Caco-2 (cell line): ENCODE measurements at places on chromosomes 5 and 9.

- H3K27me3 ChIP-seq, result no peaks in the 10 kb centered on the region
- peaks cover 13% of the 10 kb centered on the region for H3K4me1 ChIP-seq
- H3K36me3 ChIP-seq, result no peaks in the 10 kb centered on the region
- H3K27ac ChIP-seq, result no peak overlapping the region
- H3K4me3 ChIP-seq, result no peak overlapping the region
Observed at GRCh38 chr5:172002840-172003512, 3.5 kb downstream of the FBXW11 start.

GRCh38 chr5:82354543-82354942 lies 76.4 kb upstream of the RPS23 start:
- no peaks in the 10 kb centered on the region for H3K4me1 ChIP-seq
- H3K36me3 ChIP-seq, result no peaks in the 10 kb centered on the region
- no peak overlapping the region for H3K27ac ChIP-seq
- no peak overlapping the region for H3K4me3 ChIP-seq
- no peaks in the 10 kb centered on the region for H3K27me3 ChIP-seq

DNA sequence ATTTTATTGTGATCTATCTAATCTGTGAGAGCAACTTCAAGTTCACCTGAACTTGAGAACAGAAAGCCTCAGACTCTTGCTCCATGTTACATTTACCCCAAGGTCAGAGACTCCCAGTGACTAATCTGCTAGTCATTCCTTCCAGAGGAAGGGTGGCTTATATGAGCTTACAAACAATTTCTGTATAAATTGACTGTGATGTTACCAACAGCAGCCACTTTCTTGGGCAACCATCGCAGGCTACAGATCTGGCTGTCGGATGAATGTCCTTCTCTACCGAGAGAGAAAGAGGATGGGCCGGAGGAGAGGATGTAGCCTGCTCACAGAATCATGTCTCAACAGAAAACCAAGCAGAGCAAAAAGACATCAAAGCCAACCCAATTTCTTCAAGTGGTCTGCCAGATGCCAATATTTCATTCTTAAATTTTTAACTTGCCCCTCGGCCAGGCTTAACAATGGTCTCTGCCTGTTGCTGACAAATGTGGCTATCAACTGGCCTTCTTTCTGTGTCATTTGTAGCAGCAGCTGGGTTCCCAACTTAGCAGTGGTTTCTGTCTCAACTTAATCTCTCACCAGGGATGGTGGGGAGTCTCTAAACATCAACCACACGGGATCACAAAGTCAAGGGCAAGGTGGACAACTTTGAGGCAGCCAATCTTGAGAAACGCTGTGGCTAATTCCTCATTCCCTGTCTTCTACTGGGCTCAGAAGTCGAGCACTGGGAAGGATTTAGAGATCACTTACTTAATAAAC lies 81.3 kb downstream of the RAPGEF1 start:
- H3K27ac ChIP-seq, result peak overlapping the region; percentile 10
- no peak for DNase-seq
- H3K36me3 ChIP-seq, result no peaks in the 10 kb centered on the region
- H3K27me3 ChIP-seq, result no peaks in the 10 kb centered on the region
- peaks cover 27% of the 10 kb centered on the region for H3K4me1 ChIP-seq

DNA sequence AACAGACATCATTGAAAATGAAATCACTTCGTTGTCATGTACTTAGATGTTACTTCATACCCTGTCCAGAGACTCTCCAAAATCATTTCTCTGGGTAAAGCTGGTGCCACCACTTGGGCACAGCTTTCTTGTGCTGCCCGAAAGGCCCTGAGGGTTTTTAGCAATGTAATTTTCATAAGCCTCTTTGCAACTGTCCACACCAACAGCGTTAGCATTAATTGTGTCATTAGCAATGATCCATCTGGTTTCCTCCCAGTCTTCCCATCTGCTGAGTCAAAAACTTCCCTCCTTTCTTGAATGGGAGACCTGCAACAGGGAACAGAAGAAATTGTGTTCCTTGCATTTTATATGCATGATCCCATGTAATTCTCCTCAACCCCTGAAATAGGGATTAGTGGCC lies 8.6 kb upstream of the MSX2 start:
- no peaks in the 10 kb centered on the region for H3K36me3 ChIP-seq
- no peaks in the 10 kb centered on the region for H3K27me3 ChIP-seq
- H3K4me3 ChIP-seq, result no peak overlapping the region
- peaks cover 46% of the 10 kb centered on the region for H3K4me1 ChIP-seq

- H3K4me3 ChIP-seq, result no peak overlapping the region
- H3K36me3 ChIP-seq, result no peaks in the 10 kb centered on the region
- H3K27ac ChIP-seq, result no peak overlapping the region
- no peak for DNase-seq
Observed at GRCh38 chr5:27594141-27594540, 555.8 kb upstream of the CDH9 start.

GRCh38 chr9:89866701-89867100 lies 261.9 kb downstream of the GADD45G start:
- H3K27ac ChIP-seq, result no peak overlapping the region
- H3K27me3 ChIP-seq, result no peaks in the 10 kb centered on the region
- no peaks in the 10 kb centered on the region for H3K36me3 ChIP-seq
- H3K4me3 ChIP-seq, result no peak overlapping the region
- no peak for DNase-seq

DNA sequence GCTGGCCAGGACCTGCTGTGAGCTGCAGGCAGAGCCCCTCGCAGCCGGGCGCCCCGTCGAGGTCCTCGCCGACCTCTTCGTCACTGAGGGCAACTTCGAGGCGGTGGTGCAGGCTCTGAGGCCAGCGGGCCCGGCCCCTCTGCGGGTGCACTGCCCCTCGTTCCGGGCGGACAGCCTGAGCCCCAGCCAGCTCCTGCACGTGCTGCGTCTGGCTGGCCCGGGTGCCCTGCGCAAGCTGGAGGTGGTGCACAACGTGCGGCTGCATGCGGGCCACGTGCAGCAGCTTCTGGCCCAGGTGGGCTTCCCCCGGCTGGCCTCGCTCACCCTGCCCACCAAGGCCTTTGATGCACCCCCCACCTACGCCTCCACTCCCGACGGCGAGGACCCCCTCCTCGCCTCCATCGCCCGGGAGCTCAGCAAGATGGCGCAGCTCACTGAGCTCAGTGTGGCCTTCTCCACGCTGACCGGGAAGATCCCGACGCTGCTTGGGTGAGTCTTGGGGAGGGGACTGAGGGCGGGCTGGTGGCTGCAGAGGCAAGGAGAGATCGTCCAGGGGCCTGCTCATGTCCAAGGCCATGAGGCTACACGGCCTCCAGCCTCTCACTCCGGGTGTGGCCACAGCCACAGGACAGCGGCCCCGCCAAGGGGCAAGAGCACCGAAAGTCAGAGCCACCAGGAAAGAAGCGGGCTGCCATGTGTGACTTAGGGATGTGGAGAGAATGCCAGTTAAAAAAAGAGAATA lies 825 bp downstream of the LRRC14B start:
- H3K27me3 ChIP-seq, result no peaks in the 10 kb centered on the region
- H3K27ac ChIP-seq, result no peak overlapping the region
- no peaks in the 10 kb centered on the region for H3K36me3 ChIP-seq

DNA sequence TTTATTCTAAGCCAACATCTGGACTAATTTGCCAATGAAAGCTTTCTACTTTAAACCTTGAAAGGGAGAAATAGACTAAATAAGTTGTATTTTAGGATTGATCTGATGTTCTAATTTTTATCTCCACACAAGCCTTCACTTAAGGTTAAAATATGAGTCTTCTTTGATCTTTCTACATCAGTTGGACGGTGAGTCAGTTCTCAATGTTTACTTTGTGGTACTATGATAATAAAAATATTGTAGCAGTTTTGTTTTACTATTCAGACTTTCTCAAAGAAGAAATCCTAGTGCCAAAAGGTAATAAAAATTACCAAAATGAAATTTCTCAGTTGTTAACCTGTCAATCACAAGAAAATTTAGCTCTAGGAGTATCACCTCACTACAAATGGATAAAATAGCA lies 203.5 kb upstream of the RGMB start:
- no peaks in the 10 kb centered on the region for H3K4me1 ChIP-seq
- H3K4me3 ChIP-seq, result no peak overlapping the region
- no peak for DNase-seq
- no peak overlapping the region for H3K27ac ChIP-seq
- no peaks in the 10 kb centered on the region for H3K27me3 ChIP-seq
- no peaks in the 10 kb centered on the region for H3K36me3 ChIP-seq

- H3K27me3 ChIP-seq, result no peaks in the 10 kb centered on the region
- no peaks in the 10 kb centered on the region for H3K4me1 ChIP-seq
- no peak for DNase-seq
- no peak overlapping the region for H3K27ac ChIP-seq
- H3K36me3 ChIP-seq, result no peaks in the 10 kb centered on the region
Observed at GRCh38 chr5:31941151-31941755, 232.9 kb downstream of the GOLPH3 start.

GRCh38 chr9:129390541-129390940 lies 212.5 kb upstream of the IER5L start:
- no peaks in the 10 kb centered on the region for H3K4me1 ChIP-seq
- H3K27me3 ChIP-seq, result no peaks in the 10 kb centered on the region
- peak; percentile 1 for DNase-seq
- H3K4me3 ChIP-seq, result no peak overlapping the region
- no peak overlapping the region for H3K27ac ChIP-seq

DNA sequence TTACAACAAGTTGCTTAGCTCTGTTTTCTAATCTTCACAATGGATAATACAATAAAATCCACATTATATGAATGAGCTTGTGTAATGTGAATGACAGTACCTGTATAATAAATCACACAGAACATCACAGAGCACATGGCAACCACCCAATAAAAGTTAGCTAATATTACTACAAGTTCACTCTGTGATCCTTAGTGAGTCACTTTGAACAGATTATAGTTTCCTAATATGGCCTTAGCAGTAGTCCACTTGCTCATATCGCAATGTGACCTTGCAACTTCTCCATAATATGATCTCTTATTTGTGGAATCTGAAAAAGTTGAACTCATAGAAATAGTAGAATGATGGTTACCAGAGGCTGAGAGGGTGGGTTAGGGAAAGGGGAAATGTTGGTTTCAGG lies 361.3 kb downstream of the PTPRD start:
- no peaks in the 10 kb centered on the region for H3K27me3 ChIP-seq
- no peak overlapping the region for H3K4me3 ChIP-seq
- no peak for DNase-seq
- no peaks in the 10 kb centered on the region for H3K4me1 ChIP-seq
- no peak overlapping the region for H3K27ac ChIP-seq

GRCh38 chr9:127903557-127904475 lies 4.4 kb upstream of the ST6GALNAC6 start:
- peaks cover 31% of the 10 kb centered on the region for H3K4me1 ChIP-seq
- H3K36me3 ChIP-seq, result no peaks in the 10 kb centered on the region
- H3K27me3 ChIP-seq, result no peaks in the 10 kb centered on the region

DNA sequence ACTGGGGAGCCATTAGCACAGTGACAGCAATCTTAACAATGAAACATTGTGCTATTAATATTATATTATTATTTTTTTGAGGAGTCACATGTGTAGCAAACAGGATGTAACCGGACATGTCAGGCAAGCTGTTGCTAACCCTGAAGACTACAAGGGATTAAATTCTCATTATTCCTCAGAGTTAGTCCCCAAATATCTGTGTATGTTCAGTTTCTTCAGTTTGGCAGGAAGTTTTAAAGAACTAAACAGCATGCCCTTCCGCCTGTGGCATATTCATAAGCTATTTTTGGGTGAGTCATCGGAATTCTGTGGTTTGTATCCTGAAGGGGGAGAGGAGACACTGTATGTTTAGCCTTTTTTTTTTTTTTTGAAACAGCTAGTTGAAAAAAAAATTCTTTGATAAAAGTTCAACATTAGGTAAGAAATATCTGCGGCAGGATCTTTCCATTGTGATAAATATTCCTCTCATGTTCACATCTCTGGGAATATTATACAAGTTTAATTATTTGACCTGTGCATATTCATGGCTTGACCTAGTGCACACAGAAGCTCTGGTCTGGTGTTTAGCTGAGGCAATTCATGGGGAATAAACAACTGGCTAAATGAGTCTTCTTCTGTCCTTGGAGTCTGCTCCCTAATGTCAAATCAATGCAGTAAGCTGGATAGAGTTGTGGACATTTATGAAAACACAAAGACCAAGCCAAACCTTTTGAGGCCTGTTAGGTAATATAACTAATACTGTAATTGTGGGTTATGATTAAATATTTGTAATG lies 202.7 kb upstream of the CDKN2B start:
- no peak overlapping the region for H3K27ac ChIP-seq
- H3K4me1 ChIP-seq, result 0 out of 2 replicates have a peak, but pooled peaks cover 8% of the 10 kb centered on the region
- DNase-seq, result no peak
- no peaks in the 10 kb centered on the region for H3K27me3 ChIP-seq

- no peak overlapping the region for H3K4me3 ChIP-seq
- DNase-seq, result no peak
- peaks cover 49% of the 10 kb centered on the region for H3K4me1 ChIP-seq
- H3K36me3 ChIP-seq, result no peaks in the 10 kb centered on the region; the same call in 1 of the 2 replicates
- H3K27me3 ChIP-seq, result no peaks in the 10 kb centered on the region
Observed at GRCh38 chr5:119288379-119289033, 67.3 kb upstream of the TNFAIP8 start.
